RCC 7860 (cell line): ENCODE measurements at places on chromosomes 2 and 18.

DNA sequence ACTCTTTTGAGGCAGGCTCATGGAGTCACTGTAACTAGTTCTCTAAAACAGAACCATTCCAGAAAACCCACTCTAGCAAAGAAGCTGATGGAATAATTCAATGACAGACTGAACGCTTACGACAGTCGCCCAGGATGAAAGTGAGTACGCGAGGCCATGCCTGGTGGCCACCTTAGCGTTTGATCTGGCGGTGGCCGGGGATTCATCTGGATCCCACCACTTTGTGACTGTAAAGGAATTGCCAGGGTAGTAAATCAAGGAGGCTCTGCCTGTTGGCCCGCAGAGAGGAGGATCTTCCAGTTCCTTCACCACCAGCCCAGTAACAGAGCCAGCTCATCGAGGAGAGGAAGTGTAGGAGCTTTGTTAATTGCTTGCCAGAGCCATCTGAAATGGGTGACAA is 34.6 kb downstream of the GREB1 start:
- no peak for DNase-seq

DNA sequence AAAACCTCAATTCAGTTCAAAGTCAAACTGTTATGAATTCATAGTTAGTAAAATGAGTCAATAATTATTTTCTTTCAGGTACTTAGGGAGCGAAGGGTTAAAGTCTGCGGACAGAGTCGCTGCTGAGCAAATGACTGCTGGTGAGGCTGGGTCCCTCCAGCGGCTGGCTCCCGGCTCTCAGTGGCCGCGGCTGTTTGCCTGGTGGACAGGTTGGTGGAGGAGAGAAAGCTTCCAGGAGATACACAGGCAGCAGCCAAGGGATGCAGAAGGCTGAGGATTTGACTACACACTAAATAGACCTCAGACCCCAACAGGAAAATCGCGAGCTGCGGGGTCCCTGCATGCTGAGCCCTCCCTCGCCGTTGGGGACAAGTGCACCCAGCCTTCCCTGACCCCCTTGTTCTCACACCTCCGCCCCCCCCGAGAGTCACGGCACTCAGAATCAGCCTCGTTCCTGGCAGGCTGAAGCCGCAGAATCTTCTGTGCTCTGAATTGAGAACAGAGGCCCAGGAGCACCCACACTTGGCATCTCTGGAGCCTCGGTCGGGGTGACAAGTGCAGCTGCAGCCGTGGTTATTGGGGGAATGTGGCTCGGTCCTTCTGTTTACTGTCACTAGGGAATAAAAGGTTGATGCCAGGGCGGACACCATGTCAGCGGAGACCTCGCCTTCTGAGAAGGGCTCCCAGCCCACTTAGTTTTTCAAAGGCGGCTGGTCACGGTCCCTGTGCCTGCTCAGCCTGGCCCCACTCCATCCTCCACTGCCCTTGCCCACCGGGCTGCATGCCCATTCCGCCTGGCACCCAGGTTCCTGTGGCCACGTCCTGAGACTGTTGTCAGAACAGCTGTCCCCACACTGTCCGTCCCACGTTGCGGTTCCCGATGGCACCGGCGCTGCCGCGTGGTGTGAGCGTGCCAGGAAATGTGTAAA is 74.0 kb downstream of the SLC66A2 start:
- DNase-seq, result no peak

- no peak for DNase-seq
Measured at GRCh38 chr2:37992601-37993000, 67.5 kb downstream of the RMDN2 start.

DNA sequence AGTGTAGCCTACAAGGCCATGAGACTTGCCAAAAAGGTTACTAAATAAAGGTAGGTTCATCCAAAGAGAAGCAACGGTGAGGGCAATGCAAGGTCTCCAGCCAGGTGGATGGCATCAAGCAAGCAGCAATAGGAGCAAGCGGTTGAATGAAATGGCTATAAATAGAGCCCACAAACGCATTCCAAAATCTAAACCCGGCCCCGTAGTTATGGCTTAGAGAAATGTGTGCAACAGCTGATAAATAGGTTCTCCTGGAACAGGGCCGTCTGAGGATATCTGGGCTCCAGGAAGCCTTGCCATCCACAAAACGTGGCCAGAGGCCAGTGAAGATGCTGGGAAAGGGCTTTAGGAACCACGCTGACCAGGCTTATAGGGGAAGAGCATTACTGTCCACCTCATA is 146.1 kb upstream of the PID1 start:
- no peak for DNase-seq

DNA sequence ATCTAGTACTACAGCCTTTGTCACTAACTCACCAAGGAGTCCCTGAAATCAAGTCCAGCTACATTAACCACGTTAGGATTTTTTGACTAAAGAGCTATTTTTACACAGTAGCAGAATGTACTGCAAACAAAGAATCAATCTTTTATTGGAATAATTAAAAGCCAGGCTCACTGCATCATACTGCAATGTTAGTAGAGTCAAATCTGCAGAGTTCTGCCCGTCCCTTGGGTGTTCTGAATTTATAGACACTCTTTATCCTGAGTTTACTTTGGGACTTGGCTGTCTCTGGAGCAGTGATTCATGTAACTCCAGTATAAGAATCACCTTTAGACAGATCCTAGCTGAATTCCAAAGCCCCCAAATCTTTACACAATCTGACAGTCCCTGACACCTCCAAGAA is 127.9 kb upstream of the THSD7B start:
- DNase-seq, result no peak

GRCh38 chr2:84317135-84317534 is 141.9 kb downstream of the SUCLG1 start:
- no peak for DNase-seq
